Aorta (tissue), 5 donors: ENCODE measurements at places on chromosomes 12 and 14. TPM values are rescaled to one million over a fixed set of nuclear protein-coding genes. Genes with fewer than 3 reads are reported as not detected.

RNASE4 gene
- 71.8 TPM for total RNA-seq

PTCSC3 gene
- total RNA-seq = not detected

LRRC9 gene
- total RNA-seq = not detected

NOVA1 gene
- 38.7 TPM for total RNA-seq

LIN7A gene
- total RNA-seq = 5.8 TPM

TTC5 gene
- total RNA-seq = 12.0 TPM

ACSM4 gene
- not detected for total RNA-seq

MYF5 gene
- not detected for total RNA-seq

BDKRB1 gene
- 0.36 TPM for total RNA-seq

NEUROD4 gene
- not detected for total RNA-seq

CISTR gene
- not detected for total RNA-seq

GRCh38 chr12:122062832-122063693 is 15.5 kb upstream of the MLXIP start:
- no peak for DNase-seq

DNA sequence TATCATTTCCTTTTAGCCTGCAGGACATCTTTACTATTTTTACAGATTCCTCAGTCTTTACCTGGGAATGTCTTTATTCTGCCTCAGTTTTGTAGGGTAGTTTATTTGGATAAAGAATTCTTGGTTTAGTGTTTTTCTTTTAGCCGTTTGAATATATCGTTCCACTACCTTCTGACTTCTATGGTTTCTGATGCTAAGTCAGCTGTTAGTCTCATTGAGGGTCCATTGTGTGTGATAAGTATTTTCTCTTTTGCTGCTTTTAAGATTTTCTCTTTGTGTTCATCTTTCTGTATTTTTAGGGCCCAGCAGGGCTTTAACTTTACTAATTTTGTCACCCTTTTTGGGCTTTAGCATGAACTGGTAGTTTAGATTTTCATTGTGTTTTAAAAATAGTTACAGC is 113.5 kb downstream of the MNAT1 start:
- DNase-seq = no peak

GRCh38 chr14:33457617-33458016 is 493.3 kb downstream of the EGLN3 start:
- no peak for DNase-seq

DNA sequence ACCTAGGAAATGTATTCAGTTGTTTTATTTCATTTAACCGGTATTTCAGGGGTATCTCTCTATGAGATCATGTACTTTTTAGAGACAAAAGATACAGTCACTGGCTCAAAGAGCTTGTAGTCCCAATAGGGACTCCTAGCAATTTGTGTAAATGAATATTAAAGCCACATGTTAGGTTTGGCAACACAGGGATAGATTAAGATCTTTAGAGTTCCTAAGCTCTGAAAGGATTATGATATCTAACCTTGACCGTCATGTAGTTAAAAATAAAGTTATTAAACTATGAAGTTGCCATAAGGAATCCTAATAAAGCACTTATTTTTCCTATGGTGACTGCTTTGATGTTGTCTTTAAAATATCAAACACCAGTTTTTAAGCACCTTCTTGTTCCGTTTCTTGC is 100.4 kb upstream of the FGD4 start:
- no peak for DNase-seq

DNA sequence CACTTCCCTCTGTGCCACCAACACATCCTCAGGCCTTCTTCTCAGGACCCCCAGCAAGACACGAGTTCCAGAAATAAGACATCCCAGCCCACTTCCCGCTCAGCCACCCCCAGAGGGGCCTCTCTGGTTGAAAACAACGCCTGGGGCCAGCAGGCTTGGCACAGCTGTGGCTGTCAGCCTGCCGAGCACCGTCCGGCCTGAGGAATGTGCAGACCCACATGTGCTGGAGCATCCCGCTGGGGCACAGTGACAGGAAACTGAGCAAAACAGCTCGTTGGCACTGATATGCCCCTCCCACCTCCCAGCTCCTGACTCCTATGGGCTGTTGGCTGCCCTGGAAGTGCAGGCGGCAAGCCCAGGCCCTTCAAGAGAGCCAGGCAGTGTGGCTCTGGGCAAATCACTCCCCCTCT is 1.4 kb downstream of the SYNE3 start:
- DNase-seq = peak; percentile 81

GRCh38 chr14:69358233-69358963 is 39.7 kb downstream of the ERH start:
- no peak for DNase-seq

DNA sequence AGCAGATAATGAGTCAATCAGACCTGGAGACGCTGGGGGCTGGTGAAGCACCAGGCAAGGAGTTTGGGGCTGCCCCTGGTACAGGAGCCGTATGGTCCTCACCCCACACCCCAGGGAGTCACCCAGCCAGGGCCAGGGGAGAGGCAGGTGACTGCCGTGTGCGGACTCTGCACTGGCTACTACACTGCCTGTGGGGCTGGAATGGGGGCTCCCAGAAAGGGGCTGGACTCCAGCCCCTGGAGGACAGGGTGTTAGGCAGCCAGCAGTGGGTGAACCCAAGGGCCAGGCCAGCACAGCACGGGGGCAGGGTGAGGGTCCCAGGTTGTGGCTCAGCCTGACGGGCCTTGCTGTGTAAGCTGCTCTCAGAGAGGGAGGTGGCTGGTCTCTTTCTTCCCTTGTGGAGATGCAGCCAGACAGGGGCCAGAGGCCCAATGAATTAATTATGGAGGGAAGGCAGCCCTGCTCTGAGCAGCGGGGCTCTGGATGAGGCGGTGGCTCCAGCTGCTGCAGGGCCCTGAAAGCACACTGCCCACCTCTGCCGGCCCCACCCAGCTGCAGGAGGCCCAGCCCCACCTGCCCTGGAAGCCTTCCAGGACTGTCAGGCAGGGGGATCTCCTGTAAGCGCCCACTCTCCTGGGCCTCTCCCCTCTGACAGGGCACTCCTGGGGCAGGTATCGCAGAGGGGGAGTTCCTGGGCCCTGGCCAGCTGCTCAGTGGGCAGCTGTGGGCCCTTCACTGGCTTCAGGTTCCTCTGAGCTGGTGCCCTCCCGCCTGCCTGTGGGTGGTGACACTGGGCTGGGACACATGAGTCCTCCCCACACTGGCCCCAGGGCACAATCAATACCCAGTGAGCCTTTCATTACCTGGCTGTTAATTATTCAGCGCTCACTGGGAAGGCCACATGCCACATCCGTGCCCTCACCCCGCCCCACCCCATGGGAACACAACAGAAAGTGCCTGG is 142.5 kb upstream of the C14orf180 start:
- no peak for DNase-seq

DNA sequence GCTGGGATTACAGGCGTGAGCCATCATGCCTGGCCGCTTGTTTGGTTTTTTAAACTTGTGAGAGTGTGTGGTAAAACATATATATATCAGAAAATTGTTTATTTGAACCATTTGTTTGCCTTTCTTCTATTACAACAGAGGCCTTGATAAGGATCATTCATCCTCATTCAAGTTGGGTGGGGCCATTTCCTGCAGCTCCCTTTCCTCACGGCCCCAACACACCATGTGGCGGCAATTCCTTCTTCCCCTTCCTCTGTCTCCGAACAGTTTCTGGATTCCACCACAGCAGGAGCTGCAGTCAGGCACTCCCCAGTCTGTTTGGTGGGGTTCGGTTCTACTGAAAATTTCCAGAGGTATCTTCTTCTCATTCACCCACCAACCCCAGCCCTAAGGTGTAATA is 42.0 kb upstream of the RASSF3 start:
- DNase-seq = no peak

GRCh38 chr12:96549341-96549740 is 60.0 kb downstream of the CFAP54 start:
- DNase-seq = no peak

DNA sequence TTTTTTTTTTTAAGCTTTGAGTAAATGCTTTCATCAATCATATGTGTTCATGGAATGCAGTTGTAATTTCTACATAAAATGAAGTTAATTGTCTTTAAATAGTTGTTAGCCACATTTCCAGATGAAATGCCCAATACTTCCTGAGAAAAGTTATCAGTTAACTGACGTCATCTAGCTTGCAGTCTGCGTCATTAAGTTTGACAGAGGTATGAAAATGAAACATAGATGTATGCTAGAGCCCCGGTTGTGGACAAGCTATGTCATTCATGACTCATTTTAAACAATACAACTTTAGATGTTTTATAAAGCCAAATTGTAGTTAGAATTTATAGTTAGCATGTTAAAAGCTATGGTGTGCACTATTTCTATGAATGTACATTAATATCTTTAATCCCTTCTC is 90.7 kb downstream of the PLEKHA5 start:
- no peak for DNase-seq

DNA sequence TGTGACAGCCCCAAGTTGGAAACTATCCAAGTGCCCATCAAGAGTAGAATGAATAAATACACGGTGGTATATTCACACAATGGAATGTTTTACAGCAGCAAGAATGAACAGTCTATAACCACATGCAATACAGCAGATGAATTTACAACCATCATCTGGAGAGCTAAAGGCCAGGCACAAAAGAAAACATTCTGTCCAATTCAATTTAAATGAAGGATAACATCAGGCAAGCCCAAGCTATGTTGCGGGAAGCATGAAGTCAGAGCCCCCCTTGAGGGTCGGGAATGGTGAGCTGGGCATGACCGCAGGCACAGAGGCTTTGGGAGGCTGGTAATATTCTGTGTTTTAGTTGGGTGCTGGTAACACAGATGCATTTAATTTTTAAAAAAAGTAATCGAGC is 76.0 kb downstream of the SYNE3 start:
- DNase-seq = no peak

GRCh38 chr14:95536036-95536593 is 1.3 kb downstream of the GLRX5 start:
- DNase-seq = no peak

DNA sequence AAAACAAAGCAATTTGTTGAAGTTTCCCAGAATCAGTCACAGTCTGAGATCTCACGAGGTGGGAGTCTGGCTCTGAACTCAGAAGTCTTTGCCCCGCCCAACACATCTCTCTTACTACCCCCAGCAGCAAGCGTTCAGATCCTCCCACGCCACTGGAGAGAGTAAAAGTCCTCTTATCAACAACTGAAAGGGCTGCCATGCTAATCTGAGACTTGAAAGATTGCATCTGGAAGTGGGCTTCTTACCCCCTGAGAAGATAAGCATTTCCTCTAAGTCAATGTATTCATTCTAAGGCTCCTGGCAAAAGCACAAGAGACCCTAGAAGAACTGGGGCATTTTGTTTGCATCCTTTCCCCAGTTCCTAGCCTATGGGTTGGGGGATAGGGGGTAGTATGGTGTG is 34.1 kb upstream of the STON2 start:
- no peak for DNase-seq

- DNase-seq = no peak
These were observed 18.6 kb downstream of the PSMC1 start for GRCh38 chr14:90274808-90275457.

- DNase-seq = peak; percentile 70
These were observed 1.6 kb downstream of the CEBPE start for GRCh38 chr14:23117371-23118020.

- peak; percentile 66 for DNase-seq
These were observed at the start of gene SH2B3 for GRCh38 chr12:111405859-111406473. Gene SH2B3, plus strand, starts transcription at chr12:111405923. Its CDS starts 12,223 bp downstream, at chr12:111418146.

DNA sequence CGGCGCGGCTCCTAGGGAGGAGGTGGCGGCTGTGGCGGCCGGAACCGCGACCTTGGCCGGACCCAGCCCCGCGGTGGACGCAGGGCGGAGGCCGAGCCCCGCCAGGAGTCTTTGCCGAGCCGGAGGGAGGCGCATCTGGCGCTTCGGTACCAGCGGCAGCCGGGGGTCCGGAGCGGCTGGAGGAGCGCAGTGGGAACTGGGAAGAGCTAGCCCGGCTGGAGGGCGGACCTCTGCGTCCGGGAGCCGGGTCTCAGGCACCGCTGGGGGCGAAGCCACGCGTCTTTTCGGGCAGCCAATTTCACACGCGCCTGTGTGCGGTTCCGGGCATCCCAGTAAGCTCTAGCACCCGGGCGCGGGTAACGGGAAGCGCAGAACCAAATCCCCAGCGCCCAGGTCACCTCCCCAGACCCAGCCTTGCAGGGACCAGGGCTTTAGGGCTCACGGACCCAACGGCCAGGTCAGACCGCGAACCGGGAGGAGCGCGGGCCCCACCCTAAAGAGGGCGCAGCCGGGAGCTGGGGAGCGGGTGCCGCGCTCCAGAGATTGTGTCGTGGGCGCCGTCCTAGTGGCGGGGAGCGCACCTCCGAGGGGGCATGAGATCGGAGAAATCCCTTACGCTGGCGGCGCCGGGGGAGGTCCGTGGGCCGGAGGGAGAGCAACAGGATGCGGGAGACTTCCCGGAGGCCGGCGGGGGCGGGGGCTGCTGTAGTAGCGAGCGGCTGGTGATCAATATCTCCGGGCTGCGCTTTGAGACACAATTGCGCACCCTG is 89.4 kb downstream of the GALNT8 start:
- no peak for DNase-seq

GRCh38 chr12:46223047-46223446 is 45.8 kb downstream of the SLC38A1 start:
- DNase-seq = no peak

DNA sequence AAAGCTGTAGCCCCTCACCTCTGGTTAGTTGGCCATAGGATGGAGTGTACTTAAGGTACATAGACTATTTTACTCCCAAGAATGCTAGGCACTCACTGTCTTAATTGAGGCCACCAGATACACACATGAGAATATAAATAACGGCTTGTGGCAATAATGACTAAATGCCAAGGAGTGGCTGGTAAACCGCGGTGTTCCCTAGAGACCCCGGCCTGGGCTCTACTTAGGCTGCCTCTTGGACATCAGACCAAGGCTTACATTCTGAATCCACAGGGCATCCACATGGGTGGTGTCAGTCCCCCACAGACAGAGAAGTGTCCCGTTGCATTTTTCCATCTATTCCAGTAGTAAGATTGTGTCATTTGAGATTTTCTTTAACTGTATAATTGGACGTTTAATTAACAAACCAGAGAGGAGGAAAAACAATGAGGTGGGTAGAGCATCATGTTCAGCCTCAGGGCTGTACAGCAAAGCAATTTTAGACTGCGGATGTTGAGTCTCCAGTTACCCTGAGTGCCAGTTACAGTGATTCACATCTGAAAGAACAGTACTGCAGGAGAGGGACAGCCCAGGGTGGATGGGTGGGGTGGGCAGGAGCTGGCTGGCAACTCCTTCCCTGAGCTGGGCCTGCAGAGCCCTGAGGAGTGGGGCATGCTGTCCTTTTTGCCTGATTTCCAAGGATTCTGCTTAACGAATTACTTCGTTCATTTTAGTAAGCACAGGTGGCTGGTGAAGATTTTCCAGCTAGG is 20.5 kb downstream of the CKB start:
- DNase-seq = peak; percentile 20

DNA sequence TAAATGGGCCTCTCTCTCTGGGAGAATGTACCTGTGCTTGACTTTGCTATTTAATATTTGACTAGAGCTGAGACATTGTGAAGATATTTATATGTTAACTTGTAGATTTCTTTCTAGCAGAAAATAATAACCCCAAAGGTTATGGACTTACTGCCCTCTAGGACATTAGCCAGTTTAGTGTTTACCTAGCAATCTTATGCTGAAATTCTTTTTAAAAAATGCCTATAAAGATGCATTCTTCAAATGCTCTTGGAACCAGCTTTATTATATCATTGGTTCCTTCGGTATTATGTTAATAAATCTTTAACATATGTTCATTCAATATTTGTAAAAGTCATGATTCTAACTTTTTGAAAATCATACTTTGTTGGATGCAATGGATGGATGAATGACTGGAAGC is 28.0 kb downstream of the GPR19 start:
- no peak for DNase-seq

- DNase-seq = no peak
These were observed 75.4 kb downstream of the BTG1 start for GRCh38 chr12:92070054-92070863.

- DNase-seq = no peak
These were observed 8.3 kb upstream of the ACSM4 start for GRCh38 chr12:7295529-7295928.

- no peak for DNase-seq
These were observed 37.3 kb downstream of the SNX6 start for GRCh38 chr14:34592623-34593022.
